Stimulated activated CD4-positive, alpha-beta T cell treated with anti-CD3 and anti-CD28 coated beads, Interleukin-1b, Interleukin-23, amount 100 ng/mL, for 4 hours (primary cell): ENCODE measurements at places on chromosomes 5 and 9.
A peak's percentile ranks its signal among the peaks of the same experiment; 100 is the strongest.

DNA sequence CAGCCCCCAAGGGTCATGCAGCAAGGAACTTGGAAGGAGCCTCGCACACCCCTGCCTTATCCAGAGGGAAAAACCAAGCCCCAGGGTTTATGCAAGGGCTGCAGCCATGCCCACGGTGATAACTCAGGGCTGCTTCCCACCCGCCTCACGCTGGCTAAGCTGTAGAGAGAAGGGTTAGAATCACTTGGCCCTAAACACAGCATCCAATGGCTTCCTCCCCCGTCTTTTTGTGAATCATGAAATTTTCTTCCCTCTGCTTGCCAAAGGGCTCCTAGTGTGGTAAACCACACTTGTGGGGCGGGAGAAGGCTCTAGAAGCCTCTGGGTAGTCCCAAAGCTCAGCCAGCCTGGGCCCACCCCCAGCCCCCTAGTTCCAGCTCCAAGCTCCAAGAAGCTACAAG, 55.9 kb upstream of the ORM1 start:
- no peak for DNase-seq

DNA sequence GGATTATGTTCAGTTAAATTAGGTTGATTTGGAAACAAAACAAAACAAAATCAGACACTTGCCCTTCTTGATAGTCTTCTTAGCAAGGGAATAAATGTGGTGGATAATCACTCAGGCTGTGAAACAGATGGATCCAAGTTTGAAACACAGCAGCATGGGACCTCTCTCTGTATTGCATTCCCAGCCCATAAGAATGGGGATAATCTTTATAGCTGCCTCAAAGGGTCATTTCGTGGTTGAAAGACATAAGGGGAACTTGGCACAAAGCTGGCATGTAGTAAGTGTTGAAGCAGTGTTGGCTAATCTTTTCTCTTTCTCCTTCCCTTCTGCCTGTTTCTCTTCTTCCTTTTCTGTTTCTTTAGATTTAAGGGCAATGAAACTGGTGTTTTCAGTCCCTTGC, 333.9 kb upstream of the TLE4 start:
- DNase-seq = no peak

DNA sequence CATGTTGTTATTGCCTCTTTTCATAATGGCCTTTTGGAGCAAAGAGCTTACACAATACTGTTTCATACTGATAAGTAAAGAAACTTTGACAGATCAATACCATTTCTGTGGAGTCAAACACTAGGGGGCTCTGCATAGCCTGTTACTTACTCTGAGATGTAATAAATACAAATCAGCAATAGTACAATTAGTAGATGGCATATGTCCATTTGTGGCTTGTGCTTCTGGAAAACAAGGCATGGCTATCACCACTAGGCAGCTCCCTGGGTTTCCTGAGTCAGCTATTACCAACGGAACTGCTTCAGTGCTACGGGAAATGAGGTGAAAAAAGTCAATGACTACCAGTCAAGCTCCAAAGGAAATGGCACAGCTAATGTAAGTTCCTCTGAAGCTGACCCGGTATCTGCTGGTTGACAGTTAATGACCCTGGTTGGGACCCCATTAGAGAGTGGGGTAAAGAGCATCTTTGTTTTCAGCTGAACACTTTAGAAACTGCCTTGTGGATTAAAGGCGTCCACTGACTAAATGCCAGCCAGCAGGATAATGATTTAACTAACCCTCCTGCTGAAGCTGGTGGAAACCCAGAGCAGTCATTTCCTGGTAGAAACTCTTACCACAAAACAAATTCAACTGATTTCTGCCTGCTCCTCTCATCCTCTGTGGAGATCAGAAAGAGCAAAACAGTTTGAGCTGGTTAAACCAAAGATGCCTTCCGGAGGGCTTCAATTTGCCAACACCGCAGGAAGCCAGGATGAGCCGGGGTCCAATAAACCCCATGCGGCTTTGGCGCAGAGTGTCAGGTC, 69.0 kb upstream of the FAM169A start:
- peak; percentile 5 for DNase-seq

DNA sequence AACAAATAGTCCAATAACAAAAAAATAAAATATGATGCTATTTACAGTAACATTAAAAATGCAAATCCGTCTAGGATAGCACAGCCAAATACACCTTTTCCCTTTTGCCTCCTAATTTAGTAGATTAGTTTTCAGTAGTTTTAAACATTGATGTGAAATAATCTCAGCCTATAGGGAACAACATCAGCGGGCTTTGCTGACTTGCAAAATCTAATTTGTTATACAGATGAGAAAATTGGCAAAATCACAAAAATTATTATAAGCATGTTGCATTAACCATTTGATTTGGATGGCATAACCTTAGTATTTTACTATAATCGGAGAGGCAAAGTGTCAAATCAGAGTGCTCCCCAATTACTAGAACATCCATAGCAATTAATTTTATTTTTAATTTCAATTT, 563.5 kb downstream of the CDH18 start:
- no peak for DNase-seq

- no peak for DNase-seq
Measured at GRCh38 chr9:85658716-85659115, 83.0 kb downstream of the AGTPBP1 start.

DNA sequence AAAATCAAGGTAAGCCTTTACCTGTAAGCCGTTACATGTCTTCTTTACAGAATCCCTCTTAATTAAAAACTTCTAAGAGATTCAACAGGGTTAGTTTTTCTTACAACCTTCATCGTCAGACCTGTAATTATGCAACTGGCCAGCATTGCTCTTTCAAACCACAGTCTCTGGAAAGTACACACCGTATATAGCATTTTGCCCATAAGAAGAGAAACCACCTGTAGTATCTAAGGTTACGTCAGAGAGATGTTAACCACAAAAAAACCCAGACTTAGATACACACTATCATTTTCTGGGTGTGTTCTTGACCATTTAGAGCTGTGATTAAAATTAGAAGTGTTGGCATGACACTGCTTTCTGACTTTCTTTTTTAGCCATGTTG, 140.0 kb downstream of the MUSK start:
- DNase-seq = no peak

- DNase-seq = no peak
Measured at GRCh38 chr9:133127340-133127981, 6.4 kb upstream of the RALGDS start.

DNA sequence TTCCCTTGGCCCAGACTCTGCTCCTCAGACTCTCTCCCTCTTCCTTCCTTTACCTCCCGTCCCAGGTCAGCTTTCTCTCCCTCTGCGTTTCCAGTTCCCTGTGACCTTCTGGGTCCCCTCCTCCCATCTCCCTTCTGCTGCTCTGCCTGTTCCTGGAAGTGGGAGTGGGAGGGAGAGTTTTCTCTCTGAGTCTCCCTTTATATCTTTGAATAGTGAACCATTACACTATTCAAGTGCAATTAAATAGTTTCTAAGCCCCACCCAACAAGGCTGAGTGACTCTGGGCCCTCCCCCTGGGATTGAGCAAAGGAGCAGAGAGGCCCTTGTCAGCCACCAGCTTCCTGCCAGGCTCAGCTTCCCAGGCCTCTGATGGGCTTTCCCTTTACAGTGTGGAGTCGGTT, 34.8 kb downstream of the THBS4 start:
- no peak for DNase-seq

GRCh38 chr9:116482740-116483139, 204.4 kb upstream of the TRIM32 start:
- DNase-seq = no peak

DNA sequence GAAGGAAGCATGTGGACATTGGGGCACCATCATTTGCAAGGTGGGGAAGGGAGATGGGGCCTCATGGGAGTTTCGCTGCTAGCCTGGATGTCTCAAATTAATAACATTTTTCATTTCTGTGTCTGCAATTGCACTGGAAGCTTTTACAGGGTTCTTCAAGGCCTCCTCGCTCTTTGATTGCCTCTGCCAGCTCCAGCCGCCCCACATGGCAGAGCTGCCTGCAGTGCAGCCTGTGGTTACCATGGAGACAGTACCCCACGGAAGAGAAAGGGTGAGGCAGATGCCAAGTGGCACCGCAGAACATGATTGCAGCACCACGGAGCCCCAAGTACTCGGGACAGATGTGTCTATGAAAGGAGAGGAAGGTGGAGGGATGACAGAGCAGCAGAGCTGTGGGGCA, 25.4 kb downstream of the CTNND2 start:
- DNase-seq = no peak
